Fibroblast of skin of scalp (primary cell): ENCODE measurements at places on chromosomes 16 and 17.

DNA sequence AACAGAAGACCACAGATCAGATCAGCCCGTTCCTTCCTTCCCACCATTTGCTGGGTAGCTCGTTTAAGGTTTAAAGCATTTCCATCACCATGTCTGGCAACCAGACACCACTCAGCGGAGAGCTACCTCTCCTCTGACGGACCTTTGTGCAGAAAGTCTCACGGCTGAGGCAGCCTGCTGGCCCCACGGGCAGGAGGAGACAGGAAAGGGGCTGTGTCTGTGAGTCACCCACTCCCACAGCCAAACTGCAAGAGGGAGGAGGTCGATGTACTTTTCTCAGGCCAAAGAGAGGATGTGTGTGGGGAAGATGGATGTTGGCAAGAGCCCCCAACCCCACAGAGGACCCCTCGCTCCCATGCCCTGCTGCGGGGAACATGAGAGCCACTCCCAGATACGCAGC is 92.1 kb downstream of the ZNF423 start:
- DNase-seq: no peak

- no peak for DNase-seq
Observed at GRCh38 chr16:57137043-57137442, 44.7 kb downstream of the CPNE2 start.

DNA sequence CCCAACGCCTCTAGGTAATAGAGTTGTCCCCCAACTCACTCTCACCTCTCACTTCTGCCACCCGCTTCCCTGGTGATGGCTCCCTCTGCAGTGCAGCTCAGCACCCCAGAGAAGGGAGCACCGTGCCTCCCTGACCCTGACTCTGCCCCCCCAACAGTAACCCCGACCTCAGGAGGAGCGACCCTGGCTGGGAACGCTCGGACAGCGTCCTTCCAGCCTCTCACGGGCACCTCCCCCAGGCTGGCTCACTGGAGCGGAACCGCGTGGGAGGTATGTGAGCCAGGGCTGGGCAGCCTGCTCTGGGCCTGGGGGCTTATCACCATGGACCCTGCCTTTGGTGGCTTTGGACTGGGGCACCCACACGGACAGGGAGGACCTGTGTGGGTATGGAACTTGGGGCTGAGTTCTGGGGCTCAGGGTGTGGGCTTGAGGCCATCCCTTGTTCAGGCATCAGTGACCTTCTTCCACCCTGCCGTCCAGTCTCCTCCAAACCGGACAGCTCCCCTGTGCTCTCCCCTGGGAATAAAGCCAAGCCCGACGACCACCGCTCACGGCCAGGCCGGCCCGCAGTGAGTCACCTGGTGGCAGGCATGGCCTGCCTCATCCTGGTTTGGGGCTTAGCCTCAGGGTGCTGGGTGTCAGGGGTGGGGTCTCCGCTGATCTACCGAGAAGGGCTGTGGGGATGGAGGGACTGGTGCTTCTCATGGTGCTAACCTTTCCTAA is 6.7 kb upstream of the C17orf107 start:
- no peak for DNase-seq

DNA sequence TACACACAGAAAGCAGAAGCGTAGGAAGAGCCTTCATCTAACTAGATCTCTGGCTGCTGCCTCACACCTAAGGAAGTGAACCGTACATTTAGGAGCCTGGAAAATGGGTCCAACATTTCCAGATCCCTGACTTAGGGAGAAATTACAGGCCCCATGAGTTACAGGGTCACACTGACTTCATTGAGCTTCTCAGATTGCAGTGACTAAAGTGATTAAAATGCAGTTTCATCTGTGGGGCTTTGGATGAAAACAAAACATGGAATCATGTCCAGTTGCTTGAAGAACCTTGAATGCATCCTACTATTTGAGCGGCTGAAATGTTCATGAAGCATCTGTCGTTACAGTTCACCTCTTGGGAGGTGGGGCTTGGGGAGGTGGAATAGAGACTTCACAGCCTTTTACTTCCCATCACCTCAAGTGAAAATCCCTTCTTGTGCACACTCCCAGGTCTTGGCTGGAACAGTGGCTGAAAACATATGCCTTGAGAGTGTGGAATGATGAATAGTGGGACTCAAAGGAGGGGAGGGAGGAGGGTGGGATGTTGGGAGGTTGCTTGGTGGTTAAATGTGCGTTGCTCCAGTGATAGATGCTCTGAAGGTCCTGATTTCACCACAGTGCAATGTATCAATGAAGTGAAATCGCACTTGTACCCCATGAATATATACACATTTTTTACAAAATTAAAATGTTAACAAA is 19.7 kb downstream of the TEKT3 start:
- peak; percentile 44 for DNase-seq
